G401 (cell line): ENCODE measurements at places on chromosomes 2 and 18.

DNA sequence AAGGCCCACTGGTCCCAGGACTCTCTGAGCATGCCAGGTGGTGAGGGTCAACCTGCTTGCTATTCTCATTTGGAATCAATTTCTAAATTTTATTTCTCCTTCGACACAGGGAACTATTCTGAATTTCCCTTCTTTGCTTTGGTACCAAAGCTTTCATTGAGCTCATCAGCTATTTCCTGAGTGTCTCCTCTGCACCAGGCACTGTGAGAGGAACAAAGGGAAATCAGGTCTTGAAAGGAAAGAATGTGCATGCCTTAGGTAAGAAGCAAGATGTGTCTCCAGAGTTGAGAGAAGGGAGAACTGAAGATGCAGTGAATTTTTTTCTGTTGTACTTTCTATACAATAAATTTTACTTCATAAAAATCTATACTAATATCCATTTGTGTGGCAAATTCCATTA is 17.9 kb downstream of the SPATS2L start:
- DNase-seq, result no peak

DNA sequence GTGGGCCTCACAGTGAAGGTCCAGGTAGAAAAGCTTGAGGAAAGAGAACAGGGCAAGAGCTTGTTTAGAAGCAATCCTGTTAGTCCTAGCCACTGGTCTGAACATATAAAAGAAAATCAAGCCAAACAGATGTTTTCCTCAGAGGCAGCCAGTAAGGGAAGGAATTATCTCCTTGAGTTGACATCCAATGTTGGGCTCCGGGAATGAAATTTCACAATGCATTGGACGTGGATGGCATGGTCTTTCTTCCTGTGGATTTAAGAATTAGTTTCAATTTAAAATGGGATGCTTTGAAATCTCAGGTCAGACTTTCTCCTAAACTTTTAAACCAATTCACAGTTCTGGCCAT is 92.1 kb downstream of the ACKR3 start:
- DNase-seq, result no peak

DNA sequence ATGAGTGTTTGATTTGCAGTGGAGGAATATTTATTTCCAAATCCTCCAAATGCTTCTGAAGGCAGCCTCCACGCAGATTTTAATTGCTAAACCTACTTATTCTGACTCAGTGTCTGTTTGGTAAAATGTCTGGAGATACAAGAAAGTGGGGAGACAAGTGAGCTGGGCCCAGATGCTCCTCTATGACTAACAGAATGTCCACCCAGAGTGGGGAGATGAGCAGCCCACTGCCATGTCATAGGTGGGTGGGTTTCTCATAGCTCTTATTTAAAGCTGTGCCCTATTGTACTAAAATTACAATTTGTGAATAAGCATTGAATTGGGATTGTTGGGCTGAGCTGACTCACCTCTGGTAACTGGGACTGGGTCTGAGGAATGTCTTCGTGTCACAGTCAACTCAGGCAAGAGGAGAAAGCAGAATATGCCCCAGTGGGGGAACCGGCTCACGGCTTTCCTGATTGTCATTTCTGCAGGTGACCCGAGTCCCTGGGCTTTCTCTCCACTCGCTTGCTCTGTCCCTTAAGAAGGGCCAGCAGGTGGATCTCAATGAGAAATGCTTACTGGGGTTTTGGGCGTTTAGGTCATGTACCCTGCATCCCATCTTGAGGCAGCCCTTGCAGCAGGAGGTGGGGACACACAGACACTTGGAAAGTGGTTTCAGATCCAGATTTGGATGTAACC is 116.3 kb upstream of the SPRED2 start:
- no peak for DNase-seq

- DNase-seq, result no peak
These were observed 17.4 kb downstream of the SEMA4F start for GRCh38 chr2:74671479-74671878.

- no peak for DNase-seq
These were observed 230.8 kb upstream of the CDH2 start for GRCh38 chr18:28407681-28408080.

- no peak for DNase-seq
These were observed 341.6 kb upstream of the NT5C1B start for GRCh38 chr2:18930971-18931370.

DNA sequence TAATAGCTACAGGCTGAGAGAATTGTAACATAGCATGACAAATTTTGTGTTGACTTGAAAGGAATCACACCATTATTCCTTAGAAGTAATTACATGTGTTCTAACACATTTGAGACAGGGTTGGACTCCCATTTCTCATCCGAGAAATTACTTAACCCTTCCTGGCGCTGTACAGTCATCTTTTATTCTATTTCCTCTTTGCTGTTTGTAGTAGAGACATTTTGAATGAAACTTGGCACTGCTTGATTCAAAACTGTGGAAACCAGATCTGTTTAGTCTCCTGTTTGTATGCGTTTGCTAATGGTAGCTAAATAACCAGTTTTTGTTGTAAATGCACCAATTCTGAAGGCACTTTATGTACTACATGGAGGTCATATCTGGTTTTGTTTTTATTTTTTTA is 231.9 kb downstream of the ALPK2 start:
- no peak for DNase-seq

GRCh38 chr18:37624318-37624717 is 58.7 kb upstream of the CELF4 start:
- no peak for DNase-seq

DNA sequence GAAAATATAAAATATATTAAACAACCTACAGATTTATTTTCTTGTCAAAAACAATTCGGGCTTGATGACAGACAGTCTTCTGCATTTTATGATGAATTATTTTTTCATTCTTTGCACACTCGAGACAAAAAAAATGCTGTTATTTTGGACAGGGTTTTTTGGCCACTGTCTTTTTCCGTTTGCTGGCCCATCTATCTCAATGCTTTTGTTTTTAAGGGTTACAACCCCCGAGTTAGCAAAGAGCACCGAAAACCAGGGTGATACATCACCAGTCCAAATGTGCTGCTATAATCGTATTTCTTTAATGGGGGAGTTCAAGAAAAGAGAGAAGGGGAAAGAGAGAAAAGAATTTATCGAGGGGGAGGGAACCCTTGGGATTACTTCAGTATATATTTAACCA is 7.7 kb downstream of the EVX2 start:
- no peak for DNase-seq

DNA sequence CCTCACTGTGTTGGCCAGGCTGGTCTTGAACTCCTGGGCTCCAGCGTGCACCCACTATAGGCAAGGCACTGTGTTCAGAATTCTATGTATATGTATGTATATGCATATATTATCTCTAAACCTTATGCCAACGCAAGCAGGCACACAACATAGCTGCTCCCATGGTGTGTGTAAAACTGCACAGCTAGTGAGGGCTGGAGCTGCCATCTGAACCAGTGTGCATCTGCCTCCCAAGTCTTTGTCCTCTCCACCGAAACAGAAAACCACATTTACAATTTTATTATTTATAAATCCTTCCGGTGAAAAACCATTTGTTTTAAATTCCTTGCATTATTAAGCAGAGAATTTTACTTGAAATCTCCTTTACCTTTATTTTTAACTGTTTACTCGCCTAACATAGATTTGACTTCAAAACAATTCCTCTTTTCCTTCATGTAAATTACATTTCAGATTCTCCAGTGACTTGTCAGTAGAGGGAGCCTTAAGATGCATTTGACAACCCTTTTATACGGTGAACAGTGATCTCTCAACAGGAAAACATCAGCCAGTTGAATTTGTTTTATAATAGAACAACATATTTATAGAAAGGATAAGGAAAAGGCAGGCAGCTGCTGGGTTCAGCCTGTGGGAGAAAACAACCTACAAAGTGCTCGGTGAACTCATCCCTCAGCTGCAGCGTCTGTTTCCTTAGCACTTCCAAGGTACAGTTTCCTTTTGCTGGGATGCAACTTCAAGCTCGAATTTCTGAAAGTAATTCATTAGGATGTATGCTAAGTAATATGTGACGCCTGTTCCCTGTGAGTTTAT is 101.2 kb downstream of the MYT1L start:
- DNase-seq, result peak; percentile 78

- no peak for DNase-seq
These were observed 1.3 kb upstream of the SMAD2 start for GRCh38 chr18:47931718-47932103.

GRCh38 chr18:56861244-56861643 is 210.1 kb downstream of the WDR7 start:
- peak; percentile 25 for DNase-seq

- DNase-seq, result no peak
These were observed 927.5 kb downstream of the ERBB4 start for GRCh38 chr2:211611061-211611518.

GRCh38 chr2:24986372-24986771 is 14.6 kb upstream of the DNAJC27 start:
- no peak for DNase-seq

- DNase-seq, result peak; percentile 42
These were observed 53.3 kb downstream of the ZNF236 start for GRCh38 chr18:76875390-76876325.

DNA sequence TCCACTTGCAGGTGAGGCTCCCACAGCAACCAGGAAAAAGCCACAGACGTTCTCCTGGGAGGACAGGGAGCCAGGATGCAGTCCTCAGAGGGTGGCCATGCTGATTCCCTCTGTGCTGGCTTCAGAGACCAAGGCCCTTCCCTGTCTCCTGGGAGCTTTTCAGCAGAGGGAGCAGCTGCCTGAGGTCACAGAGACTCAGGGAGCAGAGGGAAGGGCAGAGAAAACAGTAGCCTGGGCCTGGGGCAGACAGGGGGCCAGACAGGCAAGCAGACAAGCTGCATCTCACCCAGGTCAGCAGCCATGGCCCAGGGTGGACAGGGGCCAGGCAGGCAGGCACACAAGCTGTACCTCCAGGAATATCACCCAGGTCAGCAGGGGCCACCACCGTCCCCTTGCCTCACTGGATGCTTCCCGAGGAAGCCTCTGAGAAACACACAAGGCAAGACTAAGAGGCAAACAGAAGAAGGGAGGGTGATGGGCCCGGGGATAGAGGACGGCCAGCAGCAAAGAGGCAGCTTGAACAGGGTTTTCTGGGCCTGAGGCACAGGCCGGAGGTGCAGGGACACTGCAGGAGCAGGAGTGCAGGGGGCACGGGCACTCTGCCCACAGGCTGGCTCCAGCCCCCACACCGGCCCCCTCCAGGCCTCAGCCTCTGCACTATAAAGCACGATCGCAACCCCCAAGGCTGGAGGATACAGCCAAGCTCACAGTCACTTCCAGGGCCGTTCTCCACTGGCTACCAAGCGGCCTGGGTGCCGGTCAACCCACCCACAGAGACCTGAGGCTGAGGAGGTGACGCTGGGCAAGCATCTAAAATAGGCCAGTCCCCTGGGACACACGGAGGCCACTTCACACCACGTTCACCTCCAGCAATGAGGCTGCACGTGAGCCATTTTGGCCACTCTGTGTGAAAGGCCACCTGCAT is 6.1 kb downstream of the SLC66A2 start:
- DNase-seq, result no peak

DNA sequence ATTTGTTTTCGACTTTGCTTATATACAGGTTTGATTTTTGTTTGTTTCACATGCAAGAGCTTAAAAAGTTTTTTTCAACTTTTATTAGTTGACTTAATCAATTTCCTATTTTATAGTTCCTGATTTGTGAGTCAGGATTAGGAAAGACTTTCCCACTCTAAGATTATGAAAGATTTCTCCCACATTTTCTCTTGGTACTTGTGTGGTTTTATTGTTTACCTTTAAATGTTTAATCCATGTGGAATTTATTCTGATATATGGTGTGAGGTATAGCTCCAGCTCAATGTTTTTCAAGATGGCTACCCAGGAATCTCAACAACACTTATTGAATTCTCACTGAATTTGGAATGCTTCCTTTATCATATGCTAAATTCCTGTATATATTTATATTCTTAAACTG is 117.8 kb upstream of the LGALSL start:
- DNase-seq, result no peak

GRCh38 chr2:225841314-225841713 is 441.8 kb downstream of the NYAP2 start:
- no peak for DNase-seq
